ENCODE measurements at places on chromosomes 5 and 9.

- no peak for DNase-seq
These were observed 6.9 kb downstream of the ELL2 start for GRCh38 chr5:95954716-95955115.

DNA sequence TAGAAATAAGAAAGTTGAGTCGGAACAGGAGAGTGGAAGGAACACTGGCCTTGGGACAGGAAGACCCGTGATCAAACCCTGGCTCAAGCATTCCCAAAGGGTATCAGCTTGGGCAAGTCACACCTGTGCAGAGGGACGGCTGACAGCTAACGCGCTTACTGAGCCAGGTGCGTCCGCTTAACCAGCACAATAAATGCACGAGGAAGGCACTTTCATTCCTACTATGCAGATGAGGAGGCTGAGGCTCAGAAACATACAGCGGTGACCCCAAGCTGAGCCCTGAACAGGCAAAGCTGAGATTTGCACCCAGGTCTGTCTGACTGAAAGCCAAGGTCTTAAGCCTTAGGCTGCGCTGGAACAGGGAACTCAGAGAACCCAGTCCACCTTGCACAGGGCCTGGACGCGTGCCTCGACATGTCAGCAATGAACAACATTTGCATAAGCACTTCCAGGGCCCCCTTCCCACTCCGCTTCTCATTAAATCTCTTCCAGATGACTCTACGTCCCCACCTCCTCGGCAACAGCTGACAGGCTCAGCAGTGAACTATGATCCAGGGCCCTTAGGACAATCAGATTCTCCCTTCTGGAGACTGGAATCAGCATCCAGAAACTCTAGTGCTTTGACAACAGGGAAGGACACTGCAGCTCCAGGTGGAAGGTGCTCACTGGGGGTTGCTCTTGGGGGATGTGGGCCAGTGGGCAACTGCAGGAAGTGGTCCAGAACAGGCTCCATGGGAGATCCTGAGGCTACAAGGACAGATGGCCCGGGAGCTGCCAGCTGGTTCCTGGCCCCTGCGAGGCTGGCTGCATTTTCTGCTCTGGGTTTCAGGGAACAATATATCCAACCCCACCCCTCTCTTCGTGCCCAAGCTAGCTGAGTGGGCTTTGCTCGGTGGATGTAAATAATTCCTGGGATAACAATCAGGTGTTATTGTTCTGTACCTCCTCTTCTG, 35.2 kb downstream of the SH3PXD2B start:
- no peak for DNase-seq

- DNase-seq = no peak
These were observed 7.2 kb upstream of the SNX30 start for GRCh38 chr9:112743216-112743836.

DNA sequence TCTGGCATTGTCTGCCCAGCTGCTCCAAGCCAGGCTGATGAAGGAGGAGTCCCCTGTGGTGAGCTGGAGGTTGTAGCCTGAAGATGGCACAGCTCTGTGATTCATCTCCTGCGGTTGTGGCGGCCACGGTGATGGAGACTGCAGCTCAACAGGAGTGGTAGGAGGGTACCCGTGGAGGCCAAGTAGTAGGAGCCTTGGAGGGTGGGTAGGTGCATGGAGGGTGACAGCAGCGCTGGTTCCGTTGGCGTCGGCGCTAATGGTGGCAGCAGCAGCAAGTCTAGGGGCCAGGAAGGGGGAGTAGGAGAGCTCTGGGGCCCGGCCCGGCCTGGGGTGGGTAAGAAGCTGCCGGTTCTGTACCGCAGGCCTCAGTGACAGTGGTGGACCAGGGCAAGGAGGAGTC, 22.4 kb upstream of the TRIM52 start:
- no peak for DNase-seq

- DNase-seq = no peak
These were observed 58.5 kb downstream of the MACROH2A1 start for GRCh38 chr5:135340568-135340967.

DNA sequence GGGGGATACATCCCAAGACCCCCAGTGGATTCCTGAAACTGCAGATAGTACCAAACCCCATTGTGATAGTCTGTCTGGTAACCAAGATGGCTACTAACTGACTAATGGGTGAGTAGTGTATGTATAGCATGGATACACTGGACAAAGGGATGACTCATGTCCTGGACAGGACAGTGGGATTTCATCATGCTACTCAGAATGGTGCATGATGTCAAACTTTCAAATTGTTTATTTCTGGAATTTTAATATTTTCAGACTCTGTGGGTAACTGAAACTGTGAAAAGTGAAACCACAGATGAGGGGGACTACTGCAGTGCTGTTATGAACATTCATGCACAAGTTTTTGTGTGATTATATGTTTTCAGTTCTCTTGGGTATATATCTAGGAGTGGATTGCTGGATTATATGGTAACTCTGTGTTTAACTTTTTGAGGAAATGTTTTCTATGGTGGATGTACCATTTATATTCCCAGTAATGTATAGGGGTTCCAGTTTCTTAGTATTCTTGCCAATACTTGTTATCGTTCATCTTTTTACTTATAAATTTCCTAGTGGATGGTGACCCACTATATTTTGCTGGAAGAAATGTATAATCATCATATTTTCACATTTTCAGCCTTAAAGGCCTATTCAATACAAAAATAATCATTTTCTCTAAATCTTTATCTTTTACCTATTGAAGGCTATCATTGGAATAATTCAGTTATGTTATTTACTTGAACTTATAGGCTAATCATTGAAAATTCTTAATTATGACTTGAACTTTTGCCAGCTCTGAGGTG, 140.9 kb downstream of the NR3C1 start:
- DNase-seq = peak; percentile 93

DNA sequence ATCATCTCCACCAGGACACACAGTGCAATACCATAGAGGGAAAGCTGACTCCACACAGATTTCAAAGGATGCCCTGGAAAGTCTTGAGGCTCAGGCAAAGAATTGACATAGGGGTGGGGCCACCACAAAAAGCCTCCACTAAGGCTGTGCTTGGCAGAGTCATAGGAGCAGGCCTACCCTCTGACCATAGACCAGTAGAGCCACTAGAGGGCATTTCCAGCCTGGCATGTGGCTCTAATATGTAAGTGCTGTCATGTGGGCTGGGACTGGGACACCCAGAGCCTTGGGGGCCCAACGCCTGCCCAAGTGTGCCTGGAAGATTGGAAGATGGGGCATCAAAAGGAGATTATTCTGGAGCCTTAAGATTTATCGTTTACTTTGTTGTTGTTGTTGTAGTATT, 726.0 kb downstream of the DNAH5 start:
- no peak for DNase-seq

Measured in brain microvascular endothelial cell (primary cell).